T-cell (primary cell): ENCODE measurements at places on chromosomes 5 and 9.

GRCh38 chr9:138022756-138023393, 145.3 kb downstream of the CACNA1B start:
- no peak for DNase-seq

- no peak for DNase-seq
Observed at GRCh38 chr5:91111473-91112238, 271.5 kb downstream of the ARRDC3 start.

DNA sequence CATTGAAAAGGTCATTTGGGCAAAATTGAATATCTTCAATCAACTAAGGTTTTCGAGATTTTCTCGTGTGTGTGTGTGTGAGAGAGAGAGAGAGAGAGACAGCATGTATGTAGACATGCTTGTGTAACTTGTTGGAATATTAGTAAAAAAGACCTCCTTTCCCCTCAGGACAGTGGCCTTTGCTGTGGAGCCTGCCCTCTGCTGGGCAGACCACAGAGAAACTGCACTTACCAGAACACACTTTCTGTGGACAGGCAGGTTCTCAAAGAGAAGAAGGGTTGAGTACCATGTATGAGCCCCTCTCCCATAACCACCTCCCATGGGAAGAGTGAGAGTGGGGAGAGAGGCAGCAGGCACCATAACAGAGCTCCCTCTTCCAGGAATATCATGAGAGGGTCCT, 45.6 kb downstream of the CFAP90 start:
- DNase-seq: no peak

- DNase-seq: no peak
Observed at GRCh38 chr9:11269036-11269435, 656.2 kb upstream of the PTPRD start.

GRCh38 chr9:131585375-131585774, 40.1 kb downstream of the PRRT1B start:
- peak; percentile 52 for DNase-seq

DNA sequence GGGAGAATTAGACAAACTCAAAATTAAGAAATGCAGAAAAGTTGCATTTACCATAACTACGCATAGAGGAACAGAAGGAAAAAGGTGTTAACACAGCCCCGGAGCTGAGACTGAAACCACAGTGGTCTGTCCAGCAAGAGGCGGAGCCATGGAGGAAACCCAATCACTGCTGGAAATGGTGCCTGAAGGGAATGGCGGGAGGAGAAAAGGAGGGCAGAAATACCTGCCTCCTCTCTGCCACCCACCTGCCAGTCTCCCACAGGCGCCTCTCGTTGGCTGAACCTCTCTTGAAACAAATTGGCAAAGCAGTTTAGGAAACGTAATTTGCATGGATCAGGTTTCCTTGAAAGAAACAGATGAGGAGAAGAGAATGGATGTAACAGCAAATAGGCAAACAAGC, 9.7 kb upstream of the PRKACG start:
- DNase-seq: no peak

DNA sequence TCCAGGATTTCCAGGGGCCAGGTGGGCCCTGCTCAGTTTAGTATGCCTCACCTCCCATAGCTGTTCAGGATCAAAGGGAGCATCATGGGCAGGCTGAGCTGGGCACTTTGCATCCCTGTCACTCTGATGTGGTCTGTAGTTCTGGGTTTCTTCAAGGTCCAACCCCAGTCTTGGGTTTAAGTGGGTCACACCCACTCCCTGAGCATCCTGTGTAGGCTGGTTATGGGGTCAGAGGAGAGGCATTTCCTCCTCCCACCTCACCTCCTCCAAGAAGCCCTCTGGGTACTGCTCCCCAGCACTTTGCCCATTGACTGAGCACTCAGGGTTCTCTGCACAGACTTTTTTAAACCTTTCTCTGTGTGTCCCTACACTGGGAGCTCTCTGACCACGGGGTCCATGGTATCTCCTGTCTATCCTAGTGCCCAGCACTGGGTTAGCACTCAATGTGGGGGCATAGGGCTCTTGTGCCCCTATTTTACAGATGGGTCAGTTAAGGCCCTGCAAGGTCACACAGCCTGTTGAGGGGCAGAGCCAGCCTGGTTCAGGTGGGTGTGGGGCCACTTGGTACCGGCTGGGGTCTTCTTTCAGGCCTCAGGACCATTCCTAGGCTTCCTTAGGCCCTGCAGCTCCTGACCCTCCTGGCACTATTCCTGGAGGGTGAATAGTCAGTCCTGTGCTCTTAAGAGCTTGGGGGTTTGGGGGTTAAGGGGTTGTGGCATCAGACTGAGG, 19.0 kb downstream of the CXXC5 start:
- DNase-seq: no peak

DNA sequence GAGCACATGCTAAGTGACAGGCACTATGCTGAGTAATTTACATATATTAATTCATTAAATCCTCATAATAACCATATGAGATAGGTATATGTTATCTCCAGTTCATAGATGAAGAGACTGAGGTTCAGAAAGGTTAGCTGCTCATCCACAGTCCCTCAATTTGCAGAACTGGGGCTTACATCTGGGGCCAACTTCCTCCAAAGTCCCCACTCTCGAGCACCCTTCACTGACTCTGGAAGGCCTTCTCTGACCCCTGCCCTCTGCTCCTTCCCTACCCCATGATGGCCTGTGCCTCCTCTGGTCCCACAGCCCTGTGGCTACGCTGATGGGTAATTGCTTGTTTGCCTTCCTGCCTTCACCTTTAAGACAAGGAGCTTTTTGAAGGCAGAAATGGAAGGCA, 71.6 kb downstream of the C5orf15 start:
- DNase-seq: no peak

DNA sequence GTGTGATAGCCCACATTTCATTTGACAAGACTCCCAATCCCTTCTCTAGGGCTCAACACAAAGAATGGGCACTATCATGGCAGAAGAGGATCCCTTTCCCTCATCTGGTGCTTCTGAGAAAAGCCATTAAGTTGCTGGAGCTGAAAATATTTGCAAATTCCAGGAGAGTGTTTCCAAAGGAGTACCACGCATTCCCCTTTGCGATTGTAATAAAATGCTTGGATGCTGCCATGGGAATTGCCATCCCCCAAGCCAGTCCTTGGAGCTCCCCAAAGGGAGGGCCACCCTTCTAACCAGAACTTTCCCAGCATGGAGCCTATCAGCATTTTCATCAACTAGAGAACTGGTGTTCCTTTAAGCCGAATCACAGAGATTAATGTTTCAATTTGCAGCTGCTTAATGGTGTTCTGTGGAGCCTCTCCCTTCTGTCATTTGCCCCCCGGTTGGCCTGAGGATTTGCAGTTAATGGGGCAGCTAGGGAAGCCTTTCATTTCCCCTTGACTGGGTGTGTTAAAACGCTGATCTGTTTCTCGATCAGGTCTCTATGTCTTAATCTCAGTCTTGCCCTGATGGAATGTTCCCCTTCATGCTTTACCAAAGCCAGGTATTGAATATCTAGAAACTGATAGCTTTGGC, 133.0 kb downstream of the ENC1 start:
- no peak for DNase-seq

GRCh38 chr9:128138001-128138400, 10.5 kb upstream of the PTGES2 start:
- no peak for DNase-seq

- DNase-seq: no peak
Observed at GRCh38 chr9:70392189-70392588, 22.3 kb downstream of the KLF9 start.

DNA sequence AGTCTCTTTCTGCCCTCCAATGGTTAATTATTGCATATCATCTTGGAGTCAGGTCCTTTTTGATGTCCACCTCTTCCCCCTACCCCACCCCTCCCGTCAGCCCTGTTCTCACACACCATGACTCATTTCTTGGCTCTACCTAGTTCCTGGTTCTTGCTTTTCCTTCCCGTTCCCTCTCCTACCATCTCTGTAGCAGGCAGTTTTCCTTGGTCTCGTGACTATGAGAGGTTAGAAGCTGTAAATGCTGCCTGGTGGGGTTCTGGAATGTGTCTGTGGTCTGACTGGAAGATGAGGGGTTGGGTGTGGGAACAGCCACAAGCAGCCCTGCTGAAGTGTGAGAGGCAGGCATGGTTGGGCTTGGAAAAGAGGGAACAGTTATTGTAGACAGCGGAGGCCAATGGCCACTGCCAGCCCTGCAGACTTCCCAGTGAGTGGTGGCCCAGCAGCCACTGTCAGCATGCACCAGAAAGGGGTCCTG, 18.2 kb downstream of the SLC22A5 start:
- DNase-seq: no peak

DNA sequence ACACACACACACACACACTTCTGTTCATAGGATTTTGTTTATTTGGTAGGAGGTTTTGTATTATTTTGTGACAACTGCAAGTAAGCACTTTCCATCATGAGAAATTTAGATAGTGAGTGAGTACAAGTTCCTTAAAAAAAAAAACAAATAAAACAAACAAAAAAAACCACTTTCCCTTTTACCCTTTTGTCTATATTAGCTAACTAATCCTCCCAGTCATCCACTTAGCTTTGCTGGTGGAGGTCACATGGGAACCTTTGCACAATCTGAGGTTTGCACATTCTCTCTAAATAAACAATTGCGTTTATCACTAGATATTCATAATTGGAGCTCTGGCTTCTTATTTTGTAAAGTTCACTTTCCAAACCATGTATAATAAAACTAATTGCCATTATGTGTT, 6.8 kb downstream of the ITGA1 start:
- DNase-seq: no peak

GRCh38 chr5:138024117-138024516, 8.8 kb downstream of the FAM13B start:
- DNase-seq: no peak
